ENCODE measurements at places on chromosomes 1 and 21.

- no peak for DNase-seq
Observed at GRCh38 chr1:205396967-205397616, 24.8 kb downstream of the LEMD1 start.

DNA sequence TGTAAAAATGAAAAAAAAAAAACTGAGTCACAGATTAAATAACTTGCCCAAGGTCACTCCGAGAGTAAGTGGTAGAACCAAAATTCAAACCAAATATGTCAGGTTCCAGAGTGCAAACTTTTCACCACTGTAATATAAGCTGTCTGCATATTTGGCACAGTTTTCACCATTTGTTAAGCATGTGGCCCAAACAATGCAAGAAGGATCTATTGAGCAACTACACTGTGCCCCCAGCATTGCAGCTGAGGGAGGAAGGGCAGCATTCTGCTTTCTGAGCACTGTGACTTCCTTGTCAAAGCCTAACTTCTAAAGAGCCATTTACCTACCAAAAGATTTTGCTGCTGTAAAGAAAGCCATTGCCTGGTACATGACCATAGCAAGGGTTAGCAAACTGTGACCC, 133.4 kb downstream of the SYT2 start:
- no peak for DNase-seq

DNA sequence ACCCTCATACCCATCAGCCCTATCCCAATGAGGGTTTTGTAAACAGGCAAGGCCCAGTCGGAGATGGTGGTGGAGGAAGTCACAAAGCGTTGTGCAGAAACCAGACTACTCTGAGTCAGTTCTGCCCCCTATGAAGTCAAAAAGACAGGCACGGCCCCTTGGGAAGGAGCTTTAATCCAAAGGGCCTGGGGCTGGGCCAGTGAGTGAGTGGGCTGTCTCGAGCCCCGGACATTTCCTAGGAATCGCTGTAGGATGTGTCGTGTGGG, 442 bp upstream of the AHCYL1 start:
- no peak for DNase-seq

DNA sequence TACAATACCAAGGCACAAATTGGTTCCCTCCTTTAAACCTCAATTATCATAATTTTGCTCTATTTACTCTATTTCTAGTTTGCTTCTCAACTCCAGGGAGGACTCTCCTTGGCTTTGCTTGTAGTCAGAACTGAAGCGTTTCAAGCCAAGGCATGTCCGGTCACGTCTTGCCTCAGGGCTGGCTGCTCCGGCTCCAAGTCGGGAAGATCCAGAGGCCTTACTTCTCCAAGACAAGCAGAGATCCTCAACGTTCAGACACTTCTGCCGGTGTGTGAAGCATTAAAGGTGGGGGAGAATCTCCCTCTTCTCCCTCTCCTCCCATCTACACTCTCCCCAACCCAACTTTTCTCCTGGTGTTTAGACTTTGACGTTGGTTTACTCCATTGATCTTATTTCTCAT, 7.2 kb upstream of the HHAT start:
- no peak for DNase-seq

DNA sequence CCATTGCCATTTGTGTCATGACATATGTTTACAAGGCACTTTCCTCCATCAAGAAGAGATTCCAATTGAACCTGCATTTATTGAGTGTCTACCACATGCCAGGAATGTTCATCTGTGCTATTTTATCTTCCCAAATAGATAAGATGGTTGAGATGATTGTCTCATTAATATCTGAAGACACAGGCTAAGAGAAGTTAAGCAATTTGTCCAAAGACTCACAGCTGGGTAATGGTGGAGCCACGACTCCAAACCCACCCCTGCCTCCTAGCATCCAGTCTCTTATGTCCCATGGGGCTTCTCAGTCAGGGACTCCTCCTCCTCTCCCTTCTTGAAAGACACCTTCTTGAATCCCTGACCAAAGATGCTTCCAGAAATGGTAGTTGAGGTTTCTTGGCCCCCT, 68.1 kb downstream of the STUM start:
- no peak for DNase-seq

DNA sequence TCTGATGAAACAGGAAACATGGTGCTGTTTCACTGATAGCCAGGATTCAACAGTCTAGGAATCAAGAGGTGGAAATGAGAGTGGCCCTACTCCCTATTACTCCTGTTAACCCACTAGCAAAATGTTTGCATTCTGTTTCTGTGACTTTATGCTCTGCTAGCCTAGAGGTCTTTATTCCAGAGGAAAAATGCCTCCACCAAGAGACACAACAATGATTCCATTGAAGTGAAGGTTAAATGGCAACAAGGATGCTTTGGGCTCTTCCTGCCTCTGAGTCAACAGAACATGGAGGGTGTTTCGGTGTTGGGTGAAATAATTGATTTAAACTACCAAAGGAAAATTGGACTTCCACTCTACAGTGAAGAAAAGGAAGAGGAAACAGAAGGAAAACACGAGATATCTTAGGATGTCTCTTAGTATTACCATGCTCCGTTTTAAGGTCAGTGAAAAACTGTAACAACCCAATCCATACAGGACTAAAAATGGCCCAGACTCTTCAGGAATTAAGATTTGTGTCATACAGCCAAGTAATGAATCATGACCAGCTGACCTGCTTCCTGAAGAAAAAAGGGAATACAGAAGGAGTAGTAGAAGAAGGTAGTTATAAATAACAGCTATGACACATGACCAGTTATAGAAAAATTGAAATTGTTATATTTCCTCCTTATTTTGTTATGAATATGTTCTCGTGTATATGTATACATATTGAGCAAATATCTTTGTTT, 1237.8 kb downstream of the NCAM2 start:
- no peak for DNase-seq

GRCh38 chr1:209430821-209431259, 152.7 kb upstream of the CAMK1G start:
- DNase-seq = no peak

GRCh38 chr1:98965394-98965793, 39.3 kb downstream of the PLPPR5 start:
- no peak for DNase-seq

DNA sequence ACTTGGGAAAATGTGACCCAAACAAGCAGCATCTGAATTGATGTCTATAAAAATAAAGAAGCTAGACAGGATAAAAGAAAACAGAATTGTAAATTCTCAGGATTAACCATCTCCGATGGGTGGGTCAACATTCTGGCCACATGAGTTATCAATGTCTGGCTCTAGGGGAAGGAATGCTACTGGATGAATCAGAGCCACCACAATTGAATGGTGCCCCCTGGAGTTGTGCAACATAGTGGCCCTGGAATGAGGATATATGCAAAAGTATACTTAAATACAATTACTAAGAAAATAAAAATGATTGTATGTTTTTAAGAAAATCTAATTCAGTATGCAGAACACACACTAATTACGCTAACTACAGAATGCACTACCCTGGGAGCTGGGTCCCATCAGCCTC, 185.6 kb downstream of the TGFBR3 start:
- no peak for DNase-seq

DNA sequence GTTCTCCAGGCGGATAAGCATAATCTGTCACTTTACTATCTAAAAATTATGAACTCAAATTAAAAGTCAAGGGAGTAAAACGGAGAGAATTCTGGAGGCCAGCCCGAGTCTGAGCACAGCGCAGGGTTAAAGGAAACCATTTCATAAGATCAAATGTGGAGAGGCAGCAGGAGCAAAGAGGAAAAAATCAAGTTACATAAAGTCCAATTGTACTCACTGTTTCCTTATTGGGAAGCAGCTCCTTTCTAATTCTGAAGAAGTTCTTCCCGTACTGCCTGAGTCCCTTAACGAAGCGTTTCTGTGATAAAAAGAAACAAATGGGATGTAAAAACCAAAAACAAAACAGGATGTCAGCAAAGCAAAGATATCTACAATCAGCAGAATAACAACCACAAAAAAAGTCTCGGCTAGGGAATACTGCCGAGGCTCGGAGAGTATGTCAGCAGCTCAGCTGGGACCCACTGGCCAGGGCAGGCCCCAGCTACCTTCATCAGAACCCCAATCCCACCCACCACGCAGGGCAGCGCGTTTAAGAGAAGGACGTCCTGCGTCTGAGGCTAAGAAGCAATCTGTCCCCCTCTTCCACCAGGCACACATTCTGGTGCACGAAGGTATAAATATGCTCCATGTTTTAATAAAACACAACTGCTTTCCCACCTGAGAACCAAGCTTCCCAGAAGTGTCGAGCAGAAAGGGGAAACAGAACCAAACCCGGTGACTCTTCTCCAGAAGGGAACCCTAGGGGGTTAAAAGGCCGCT, 104.8 kb downstream of the SLC45A1 start:
- no peak for DNase-seq

Data from stimulated activated CD8-positive, alpha-beta memory T cell treated with anti-CD3 and anti-CD28 coated beads, Interleukin-15, amount 100 ng/mL, for 48 hours (primary cell).